ENCODE measurements at places on chromosomes 1 and 21.

DNA sequence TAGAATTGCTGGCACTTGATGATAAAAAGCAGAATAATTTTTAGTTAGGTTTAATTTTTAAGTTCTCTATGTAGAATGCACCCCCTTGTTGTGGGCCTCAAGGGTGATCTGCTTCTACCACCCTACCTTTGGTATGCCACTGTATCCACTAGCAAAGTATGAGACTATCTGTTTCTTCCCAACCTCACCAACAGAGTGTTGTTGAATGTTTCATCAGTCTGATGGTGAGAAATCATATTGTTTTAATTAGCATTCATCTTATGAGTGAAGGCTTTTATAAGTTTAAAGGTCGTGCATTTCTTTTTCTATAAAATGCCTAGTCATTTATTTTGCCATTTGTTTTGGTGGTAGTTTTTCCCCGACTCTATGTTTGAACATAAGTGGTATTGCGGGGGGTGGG, 141.0 kb downstream of the MAGI3 start:
- no peak for DNase-seq

DNA sequence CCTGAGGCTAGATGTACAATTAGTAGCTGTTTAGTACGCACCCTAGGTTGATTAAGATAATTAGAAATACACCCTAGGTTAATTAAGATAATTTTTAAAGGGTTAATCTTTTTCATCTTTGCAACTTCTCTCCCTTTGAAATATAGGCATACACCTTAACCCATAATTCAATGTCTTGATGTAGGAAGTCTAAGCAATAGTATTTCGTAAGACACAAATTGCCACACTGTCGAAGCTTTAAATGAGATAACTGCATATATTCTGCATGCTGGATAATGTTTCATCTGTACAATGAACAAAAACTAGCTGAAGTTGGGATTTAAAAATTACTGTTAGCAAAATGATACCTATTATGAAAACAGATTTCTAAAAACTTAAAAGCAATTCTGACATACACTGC, 122.9 kb downstream of the EVI5 start:
- DNase-seq: no peak

- DNase-seq: no peak
Measured at GRCh38 chr1:115650961-115651360, 9.2 kb downstream of the VANGL1 start.

DNA sequence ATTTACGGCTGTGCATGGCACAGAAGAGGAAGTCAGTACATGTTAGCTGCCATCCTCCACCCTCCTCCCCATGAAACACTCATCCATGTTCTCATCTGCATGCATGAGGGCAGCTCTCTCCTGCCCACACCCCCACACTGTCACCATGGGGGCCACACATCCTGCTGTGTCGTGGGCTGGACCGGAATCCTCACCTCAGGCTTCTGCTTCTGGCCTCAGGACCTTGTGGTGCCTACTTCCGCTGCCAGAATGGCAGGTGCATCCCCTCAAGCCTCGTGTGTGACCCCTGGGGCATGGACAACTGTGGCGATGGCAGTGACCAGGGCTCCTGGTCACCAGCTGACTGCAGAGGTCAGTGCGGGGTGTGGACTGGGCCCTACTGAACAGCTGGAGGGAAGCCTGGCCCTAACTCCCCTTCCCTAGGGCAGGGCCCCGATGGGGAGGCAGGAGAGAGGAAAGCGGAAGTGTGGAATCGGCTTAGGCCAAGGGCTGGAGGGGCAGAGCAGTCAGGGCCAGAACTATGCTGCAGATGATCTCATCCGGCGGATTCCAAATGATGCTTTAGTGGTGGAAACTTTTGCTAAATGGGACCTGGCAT, 3.8 kb downstream of the LDLRAD2 start:
- DNase-seq: no peak

GRCh38 chr1:164771041-164771618, 212.1 kb downstream of the PBX1 start:
- no peak for DNase-seq

- no peak for DNase-seq
Measured at GRCh38 chr1:226638608-226639007, 90.0 kb downstream of the STUM start.

- no peak for DNase-seq
Measured at GRCh38 chr1:180053594-180054567, 99.3 kb downstream of the CEP350 start.

DNA sequence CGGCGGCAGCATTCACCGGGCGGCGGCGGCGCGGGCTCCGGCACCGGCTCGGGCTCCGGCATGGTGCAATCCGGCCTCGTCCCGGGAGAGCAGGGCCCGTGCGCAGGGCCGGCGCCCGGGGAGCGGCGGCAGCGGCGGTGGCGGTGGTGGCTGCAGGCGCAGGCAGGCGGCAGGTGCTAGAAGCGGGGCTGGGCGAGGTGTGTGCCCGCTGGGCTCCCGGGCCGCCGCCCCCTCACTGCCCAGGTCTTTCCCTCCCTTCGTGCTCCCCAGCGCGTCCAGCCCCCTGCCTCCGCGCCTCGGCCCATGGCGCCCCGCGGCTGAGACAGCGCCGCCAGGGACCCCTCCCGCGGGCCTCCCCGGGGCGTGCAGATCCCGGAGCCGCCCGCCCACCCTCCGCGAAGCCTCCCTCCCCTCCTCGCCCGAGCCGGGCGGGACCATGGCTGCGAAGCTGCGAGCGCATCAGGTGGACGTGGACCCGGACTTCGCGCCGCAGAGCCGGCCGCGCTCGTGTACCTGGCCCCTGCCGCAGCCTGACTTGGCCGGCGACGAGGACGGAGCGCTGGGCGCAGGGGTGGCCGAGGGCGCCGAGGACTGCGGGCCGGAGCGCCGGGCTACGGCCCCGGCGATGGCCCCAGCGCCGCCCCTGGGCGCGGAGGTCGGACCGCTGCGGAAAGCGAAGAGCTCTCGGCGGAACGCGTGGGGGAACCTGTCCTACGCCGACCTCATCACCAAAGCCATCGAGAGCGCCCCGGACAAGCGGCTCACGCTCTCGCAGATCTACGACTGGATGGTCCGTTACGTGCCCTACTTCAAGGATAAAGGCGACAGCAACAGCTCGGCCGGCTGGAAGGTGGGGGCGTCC, 492 bp downstream of the FOXO6 start:
- peak; percentile 34 for DNase-seq

DNA sequence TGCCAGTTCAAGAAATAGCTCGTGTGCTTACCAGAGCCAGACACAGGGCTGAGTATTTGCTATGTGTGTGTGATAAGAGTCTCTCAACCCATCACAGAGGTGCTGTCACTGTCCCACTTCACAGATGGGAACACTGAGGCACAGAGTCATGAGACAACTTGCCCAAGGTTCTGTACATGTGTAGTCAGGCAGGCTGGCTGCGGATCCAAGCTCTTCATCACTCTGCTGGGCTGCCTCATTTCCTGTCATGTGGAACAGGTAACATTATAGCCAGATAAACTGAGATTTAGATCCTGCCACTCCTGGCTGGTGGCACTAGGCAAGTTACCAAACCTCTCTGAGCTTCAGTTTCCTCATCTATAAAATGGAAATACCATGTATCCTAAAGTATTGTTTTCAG, 77.8 kb downstream of the ITPKB start:
- DNase-seq: no peak

DNA sequence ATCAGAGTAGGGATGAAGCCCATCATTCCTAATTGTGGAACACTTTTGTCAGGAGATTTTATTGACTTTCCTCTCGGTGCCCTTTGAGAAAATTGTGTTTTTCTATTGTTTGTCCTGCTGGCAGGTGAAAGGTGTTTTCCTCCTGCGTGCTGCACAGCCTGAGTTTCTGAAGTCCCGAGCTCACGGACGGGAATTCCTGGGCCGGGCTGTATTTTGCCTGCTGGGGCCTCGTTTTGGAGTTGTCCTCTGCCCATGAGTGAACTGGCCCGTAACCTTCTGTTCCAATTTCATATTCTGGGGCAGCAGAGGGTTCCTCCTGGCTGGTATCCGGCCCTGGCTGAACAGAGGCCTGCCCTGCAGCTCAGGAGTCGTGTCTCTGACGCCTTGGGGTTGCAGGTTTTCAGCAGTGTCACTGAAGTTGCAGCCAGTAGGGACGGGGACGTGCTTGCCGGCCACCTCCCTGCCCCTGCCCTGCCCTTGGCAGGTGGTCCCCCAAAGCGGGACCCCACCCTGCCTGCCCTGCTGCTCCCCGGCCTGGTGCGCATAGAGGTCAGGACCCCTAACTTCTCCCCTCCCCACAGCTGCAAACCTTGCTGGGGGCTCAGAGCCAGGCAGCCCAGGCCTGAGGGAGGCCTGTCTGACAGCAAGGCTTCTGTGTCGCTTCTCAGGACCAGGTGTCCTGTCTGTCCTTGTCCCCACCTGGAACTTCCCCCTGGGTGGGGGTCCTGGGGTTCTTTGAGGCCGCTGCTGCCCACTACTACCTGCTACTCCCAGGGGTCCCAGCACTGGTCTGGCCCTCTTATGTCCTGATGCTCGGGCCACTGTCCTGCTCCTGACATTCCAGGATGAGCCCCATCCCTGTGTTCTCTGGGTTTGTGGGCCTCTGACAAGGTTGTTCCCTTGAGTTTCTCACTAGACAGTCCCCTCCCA, 49.0 kb downstream of the SLX9 start:
- no peak for DNase-seq
